Nucleus accumbens (tissue), 56 donors: ENCODE measurements at places on chromosomes 4 and X.

- DNase-seq, result no peak
Observed at GRCh38 chr4:77314697-77315096, 157.7 kb downstream of the CCNG2 start.

GRCh38 chr4:36523182-36523581 lies 241.8 kb downstream of the DTHD1 start:
- no peak for DNase-seq

DNA sequence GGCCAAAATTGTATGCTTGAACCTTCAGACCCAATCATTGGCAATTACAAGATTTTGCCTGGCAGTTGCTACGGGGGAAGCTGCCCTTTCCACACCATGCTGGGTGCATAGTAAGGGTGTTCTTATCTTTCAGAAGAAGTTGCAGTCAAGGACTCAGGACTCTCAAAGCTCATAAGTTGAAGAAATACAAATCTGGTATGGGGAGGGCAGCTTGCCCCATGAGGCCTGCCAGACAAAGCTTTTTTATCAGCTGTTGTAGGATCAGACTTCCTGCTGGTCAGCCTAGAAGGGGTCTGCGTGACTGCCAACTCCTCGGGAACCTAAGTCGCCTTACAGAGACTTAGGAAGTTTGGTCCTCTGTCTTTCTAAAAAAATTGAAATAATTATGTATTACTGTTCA lies 174.9 kb upstream of the TECRL start:
- DNase-seq, result no peak

GRCh38 chr4:4721636-4722035 lies 137.8 kb upstream of the MSX1 start:
- no peak for DNase-seq

GRCh38 chr4:124333466-124333865 lies 379.1 kb downstream of the ANKRD50 start:
- DNase-seq, result no peak

DNA sequence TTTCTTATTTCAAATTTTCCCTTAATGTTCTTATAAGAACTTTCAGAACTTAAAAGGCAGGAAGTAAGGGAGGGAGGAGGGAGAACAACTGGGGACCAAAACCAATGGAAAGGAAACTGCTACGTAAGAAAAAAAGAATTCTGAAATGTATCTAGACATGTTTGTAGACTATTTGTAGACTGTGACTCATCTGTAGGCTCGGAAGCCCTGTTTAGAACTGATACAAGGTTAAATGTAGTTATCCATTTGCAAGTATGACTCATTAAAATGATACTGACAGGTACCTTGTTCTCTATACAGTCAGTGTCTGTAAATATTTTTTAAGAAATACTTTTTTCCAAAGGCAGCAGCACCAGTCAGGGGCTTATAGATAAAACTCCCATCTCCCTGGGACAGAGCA lies 202.0 kb downstream of the DHX15 start:
- DNase-seq, result no peak
